ENCODE measurements at places on chromosomes 12 and 14.
A peak's percentile ranks its signal among the peaks of the same experiment; 100 is the strongest.

DNA sequence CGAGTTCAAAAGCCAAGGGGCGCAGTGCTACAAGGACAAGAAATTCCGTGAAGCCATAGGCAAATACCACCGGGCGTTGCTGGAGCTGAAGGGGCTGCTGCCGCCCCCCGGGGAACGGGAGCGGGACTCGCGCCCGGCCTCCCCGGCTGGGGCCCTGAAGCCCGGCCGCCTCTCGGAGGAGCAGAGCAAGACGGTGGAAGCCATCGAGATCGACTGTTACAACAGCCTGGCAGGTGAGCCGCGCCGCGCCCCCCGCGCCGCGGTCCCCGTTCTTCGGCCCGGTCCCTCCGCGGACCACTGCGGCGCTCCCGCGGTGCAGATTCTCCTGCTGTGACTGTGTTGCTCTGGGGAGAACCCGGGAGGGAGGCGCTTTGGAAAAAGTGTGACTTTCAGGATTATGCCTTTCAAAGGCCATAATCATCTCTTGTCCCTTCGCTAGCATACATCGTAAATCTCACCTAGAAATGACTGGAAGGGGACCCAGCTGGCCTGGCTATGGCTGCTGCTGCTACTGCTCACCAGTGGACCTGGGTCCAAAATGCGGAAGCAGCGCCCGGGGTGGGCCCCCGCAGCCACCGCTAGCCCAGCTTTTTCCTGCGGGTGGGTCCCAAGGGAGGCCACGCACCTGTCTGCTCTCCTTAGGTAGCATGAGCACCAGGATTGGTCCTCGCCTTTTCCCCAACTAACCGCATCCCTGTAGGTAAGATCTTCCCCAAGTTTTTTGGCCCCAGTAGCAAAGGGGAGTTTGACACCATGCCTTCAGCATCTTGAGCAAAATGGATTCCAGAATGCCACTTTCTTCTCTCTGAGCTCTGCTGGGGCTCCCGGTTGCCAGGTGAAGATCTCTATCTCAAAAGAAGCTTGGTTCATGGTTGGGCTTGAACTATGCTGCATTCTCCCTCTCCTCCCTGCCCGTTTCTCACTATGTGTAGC lies 853 bp downstream of the TTC9 start:
- DNase-seq, result no peak

- peak; percentile 25 for DNase-seq
Measured at GRCh38 chr12:113092607-113093408, 36.3 kb downstream of the DTX1 start.

GRCh38 chr14:99931308-99931707 lies 133.9 kb upstream of the EVL start:
- no peak for DNase-seq

DNA sequence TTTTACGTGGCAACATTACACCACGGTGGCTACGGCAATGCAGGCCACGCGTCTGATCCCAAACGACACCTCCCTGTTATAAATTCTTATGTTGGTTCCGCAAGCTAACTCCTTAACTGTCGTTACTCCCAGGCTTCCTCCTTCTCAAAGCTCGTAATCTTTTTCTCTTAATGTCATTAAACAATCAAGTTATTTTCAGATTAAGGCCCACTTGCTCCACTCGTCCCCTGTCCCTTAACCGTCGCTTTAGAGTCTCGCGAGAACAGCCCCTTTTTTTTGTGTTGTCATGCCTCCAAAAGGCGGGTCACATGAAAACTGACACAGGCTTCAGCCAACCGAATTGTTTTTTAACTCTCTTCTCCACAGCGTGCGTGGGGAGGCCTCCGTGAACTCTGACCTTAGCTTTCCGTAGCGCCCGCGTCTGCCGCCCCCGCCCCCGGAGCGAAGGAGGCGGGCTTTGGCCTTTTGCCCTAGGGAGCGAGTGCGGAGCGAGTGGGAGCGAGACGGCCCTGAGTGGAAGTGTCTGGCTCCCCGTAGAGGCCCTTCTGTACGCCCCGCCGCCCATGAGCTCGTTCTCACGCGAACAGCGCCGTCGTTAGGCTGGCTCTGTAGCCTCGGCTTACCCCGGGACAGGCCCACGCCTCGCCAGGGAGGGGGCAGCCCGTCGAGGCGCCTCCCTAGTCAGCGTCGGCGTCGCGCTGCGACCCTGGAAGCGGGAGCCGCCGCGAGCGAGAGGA lies at the start of gene CAND1:
TSS of gene CAND1 (plus strand) at position 463 of the 737 bp plus-strand sequence. CDS start 360 bp downstream, outside the sequence.
- DNase-seq, result peak; percentile 100

DNA sequence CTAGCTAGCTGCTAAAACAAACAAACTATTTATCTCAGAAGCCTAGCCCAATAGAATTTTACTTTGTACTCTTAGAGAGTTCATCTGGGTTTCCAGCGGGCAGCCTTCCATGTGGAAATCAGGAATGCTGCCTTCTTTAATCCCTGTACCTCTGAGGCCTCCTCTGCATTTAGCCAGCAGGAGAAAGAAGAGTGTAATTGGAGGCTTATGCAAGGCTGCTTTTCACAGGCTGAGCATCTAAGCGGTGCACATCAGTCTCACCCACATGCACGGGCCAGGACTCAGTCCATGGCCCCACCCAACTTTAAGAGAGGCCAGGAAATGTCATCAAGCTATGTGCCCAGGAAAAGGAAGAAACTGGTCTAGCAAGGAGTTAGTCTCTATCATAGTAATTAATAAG lies 14.0 kb upstream of the PTGDR start:
- no peak for DNase-seq

DNA sequence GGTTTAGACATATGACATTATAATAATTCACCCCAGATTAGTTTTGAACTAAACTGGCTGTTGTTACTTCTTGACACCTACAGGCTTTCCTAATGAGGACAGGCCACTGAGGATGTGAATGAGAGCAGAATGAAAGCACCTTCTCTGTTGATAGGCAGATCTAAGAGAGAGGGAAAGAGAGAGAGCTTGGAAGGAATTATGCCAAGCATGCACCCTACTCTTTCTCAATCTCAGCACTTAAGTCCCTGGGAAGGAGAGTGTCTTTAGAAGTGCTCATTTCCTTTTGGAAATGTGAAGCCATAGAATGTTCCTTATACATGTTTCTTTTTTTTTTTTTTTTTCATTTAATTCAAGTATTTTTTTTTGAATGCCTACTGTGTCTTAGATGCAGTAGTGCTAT lies 49.0 kb downstream of the TBC1D15 start:
- DNase-seq, result no peak

DNA sequence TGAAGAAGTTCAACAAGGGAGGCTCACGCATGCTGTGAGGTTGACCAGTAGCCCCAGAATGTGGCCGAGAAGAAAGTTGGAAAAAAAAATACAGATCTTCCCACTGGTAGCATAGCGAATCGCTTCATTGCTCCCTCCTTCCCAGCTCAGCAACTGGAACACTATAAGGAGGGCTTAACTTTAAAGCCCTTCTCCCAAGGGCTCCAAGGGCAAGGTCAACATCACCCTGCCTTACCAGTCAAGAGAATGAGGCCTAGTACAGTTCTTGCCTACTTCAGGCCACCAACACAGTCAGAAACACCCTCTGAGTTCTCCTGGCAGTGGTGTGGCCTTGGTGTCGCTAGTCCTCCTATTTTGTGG lies 14.4 kb downstream of the OXA1L start:
- DNase-seq, result no peak

- no peak for DNase-seq
Measured at GRCh38 chr12:80607361-80608135, 99.9 kb upstream of the MYF6 start.

GRCh38 chr12:110742096-110742717 lies 484 bp downstream of the PPP1CC start:
- DNase-seq, result no peak

GRCh38 chr14:91246051-91246852 lies 1.7 kb upstream of the GPR68 start:
- DNase-seq, result no peak

GRCh38 chr14:32073537-32074189 lies 3.4 kb upstream of the ARHGAP5 start:
- DNase-seq, result peak; percentile 95

GRCh38 chr12:57051011-57051410 lies 1.1 kb upstream of the MYO1A start:
- no peak for DNase-seq

GRCh38 chr14:101709533-101709881 lies 52.0 kb upstream of the PPP2R5C start:
- DNase-seq, result no peak
